NCI-H2107 (cell line): ENCODE measurements at places on chromosomes 1 and 21.

GRCh38 chr1:37621326-37621870, 13.3 kb downstream of the RSPO1 start:
- DNase-seq = no peak

DNA sequence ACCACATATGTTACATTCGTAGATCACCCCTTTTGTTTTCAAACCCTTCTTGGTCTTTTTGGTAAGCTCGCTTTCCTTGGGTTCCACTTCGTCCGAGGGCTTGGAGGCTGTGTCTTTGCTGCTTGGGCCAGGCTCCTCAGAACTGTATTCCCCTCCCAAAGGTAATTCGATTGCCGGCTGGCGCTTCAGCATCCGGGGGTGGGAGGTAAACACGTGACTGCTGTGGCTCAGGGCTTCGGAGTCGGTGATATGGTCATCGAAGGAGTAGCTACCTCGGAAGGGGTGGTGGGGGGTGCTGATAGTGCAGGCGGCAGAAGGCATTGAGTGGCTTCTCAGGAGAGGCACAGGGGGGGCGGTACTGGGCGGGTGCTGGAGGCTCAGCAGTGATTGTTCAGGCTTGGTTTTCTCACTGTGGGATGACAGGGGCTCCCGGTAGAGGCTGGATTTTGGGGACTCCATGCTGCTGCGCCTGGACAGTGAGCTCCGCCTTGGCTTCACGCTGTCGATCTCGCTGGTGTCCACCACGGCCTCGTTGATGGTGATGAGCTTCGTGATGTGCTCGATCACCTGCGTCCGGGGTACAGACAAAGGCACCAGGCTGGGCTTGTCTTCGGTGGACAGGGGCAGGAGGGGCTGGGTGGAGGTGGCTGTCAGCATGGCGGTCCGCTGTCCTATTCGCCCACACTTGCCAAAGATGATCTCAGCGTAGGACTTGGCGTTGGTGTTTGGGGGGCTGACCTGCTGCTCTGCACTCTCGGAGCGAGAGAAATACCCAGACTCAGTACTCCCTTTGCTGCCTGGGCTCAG, 98.6 kb upstream of the EDN2 start:
- DNase-seq = no peak

- DNase-seq = no peak
Measured at GRCh38 chr1:235434001-235434400, 66.8 kb downstream of the TBCE start.

GRCh38 chr1:101301446-101302057, 64.7 kb downstream of the S1PR1 start:
- no peak for DNase-seq
